ENCODE measurements at places on chromosomes 16 and 17. TPM values are rescaled to one million over a fixed set of nuclear protein-coding genes. Genes with fewer than 3 reads are reported as not detected.

KRTAP17-1 gene
- not detected for total RNA-seq

ASIC2 gene
- not detected for total RNA-seq

PTGES3L gene
- not detected for total RNA-seq

FA2H gene
- not detected for total RNA-seq

VPS35L gene
- total RNA-seq = 28.6 TPM

CAVIN1 gene
- 1,102 TPM for total RNA-seq

TNP2 gene
- total RNA-seq = not detected

NLRC3 gene
- total RNA-seq = not detected

ZNF750 gene
- not detected for total RNA-seq

DNA sequence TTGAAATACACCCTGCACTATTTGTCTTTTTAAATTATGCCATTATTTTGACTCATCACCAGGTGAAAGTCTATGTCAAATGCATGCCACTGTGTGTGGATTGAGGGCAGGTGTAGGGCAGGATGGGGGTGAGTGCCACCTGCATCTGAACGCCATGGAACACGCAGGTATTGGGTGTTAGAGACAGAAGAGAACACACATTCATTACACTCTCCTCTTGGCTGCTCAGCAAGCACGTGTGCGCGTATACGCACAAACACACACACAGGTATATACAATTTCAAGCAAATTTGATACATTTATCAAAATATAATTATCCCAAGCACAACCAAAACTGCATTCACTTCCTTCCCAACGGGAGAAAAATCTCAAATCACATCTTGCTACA, 268.9 kb downstream of the NTN1 start:
- no peak for DNase-seq

DNA sequence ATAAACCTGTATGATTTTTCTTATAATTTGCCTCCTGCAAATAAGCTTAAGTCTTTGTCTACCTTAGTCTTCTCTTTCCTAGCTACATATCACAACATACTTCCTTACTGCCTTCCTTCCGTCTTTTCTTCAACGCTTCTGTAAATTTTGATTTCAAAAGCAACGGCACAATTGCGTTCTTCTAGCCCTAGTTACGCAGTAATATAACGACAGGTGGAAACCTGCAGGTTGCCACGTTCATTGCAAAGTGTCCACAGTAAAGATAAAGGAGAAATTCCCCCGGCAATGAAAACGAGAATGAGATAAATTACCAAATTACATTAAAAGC, 546 bp upstream of the PSMD7 start:
- DNase-seq = no peak

DNA sequence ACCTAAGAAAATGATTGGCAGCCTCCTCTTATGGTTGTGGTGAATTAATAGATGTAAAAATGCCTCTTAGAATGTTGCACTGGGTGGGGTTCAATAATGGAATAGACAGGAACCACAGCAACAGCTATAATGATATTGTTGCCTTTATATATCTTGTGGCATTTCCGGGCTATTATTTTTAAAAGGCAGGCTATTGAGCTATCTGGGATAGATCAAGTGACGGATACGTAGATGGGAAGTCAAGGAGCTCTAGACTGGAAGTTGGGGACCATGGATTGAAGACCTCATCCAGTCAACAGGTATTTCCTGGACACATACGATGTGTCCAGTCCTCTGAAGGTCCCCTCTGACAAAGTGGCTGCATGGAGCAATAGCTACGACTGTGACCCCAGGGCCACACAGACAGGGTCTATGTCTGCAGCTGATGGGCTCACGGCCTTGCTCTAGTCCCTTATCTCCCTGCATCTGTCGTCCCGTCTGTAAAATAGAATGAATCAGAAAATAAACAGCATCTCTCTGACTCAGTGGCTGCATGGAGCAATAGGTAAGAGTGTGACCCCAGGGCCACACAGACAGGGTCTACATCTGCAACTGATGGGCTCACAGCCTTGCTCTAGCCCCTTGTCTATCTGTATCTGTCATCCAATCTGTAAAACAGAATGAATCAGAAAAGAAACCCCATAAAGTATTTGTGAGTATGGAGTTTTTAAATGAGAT, 117.7 kb upstream of the FOXF1 start:
- peak; percentile 74 for DNase-seq

GRCh38 chr17:56913353-56913866, 439 bp downstream of the TRIM25 start:
- peak; percentile 58 for DNase-seq

- no peak for DNase-seq
Observed at GRCh38 chr16:12026741-12027490, 50.4 kb downstream of the SNX29 start.

GRCh38 chr16:55968221-55968620, 93.0 kb upstream of the CES5A start:
- DNase-seq = no peak

- DNase-seq = peak; percentile 76
Observed at GRCh38 chr17:20010099-20010863, 1.1 kb downstream of the SPECC1 start.

GRCh38 chr17:73562896-73563295, 81.3 kb downstream of the SDK2 start:
- DNase-seq = peak; percentile 51

DNA sequence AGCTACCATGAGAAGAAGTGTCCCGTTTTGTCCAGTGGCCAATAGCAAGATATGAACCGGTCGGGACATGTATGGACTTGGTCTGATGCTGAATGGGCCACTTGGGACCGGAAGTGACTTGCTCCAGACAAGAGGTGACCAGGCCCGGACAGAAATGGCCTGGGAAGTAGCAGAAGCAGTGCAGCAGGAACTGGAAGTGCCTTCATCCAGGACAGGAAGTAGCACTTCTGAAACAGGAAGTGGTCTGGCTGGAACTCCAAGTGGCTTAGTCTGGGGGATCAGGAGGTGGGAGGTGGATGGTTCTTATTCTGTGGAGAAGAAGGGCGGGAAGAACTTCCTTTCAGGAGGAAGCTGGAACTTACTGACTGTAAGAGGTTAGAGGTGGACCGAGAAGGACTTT, 5.3 kb downstream of the EFNB3 start:
- no peak for DNase-seq

DNA sequence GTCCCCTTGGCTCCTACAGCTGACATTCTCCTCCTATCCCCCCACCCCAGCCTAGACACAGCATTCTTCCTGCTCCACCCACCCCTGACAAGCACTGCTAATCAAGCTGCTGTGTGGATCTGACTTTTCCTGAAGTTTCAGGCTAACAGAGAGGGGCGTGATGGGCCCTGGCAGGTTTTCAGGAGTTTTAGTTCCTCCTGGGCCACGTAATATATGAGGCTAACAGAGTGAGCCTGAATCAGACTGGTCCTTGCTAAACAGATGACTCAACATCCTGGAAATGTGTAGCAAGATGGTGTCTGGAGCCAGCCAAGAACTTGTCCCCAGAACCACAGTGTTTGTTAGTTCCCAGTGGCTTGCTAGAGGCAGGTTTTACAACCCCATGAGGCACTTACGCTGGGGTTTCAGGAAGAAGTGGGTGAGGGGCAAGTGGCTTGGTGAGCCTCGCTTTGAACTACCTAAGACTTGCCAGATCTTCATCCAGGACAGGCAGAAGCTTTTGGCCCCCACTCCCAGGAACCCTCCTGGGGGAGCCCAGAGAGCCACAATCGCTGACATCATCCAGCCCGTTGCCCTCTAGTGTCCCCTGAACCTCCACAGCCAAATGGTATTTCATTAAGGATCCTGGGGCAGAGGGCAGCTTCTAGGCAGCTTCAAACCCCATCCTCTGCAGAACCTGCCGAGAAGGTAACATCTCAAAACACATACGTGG, 15.9 kb downstream of the TMEM92 start:
- peak; percentile 99 for DNase-seq

DNA sequence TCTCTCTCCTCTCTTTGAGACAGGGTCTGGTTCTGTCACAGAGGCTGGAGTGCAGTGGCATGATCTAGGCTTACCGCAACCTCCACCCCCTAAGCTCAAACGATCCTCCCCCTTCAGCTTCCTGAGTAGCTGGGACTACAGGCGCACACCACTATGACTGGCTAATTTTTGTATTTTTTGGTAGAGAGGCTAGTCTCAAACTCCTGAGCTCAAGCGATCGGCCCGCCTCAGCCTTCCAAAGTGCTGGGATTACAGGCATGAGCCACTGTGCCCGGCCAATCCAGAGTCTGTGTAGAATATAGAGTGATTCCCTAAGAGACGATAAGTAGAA, 65.8 kb upstream of the RPH3AL start:
- no peak for DNase-seq

DNA sequence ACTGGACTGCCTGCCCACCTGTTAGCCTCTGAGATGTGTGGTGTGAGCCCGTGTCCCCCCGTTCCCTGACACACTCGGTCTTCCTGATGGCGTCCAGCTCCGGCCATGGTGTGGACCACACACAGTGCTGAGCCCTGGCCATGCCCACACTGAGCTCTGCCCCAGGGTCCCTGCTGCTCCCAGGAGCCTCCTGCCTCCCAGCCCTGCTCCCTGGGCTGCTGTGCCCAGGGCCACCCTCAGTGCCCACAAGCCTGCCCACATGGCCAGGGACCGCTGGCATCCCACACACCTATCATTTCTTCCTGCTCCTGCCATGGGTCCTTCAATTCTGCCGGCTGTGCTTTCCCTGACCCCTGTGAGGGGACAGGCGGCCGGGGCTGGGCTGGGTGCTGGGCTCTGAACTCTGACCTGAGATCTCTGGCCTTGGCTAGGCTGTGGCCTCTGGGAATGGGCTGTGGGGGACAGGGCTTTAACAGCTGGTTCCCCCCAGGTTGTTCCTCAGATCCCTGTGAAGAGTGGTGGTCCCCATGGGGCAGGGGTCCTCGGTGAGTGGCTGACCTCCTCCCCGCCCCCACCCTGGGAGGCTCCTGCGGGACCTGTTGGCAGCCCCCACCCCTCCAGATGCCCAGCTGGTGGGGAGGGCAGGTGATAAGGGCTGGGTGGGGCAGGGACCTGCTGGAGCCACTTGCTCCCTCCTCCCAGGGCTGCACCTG, 4.0 kb downstream of the CEMP1 start:
- DNase-seq = no peak

DNA sequence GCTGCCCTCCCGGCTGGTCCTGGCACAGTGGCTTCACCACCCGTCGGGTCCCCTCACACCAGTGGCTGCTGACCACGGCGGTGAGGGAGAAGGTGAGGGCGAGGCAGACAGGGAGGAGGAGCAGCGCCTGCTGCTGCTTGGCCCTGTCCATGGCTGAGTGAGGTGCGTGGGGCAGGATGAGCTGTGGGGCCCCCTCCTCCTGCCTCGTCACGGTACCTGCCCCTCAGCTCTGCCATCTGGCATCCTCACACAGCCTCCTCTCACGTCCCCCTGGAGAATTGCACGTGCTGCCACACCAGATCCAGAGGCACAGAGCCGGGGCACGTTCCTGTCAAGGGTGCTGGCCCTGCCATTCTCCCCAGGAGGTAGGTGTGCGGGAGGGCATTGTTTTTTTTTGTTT, at the start of gene GSG1L2:
Gene GSG1L2 (minus strand): TSS at position 159 of the 400 bp plus-strand sequence. CDS start 8 bp downstream, at position 151.
- DNase-seq = no peak

GRCh38 chr17:27456681-27457359, 572 bp downstream of the KSR1 start:
- DNase-seq = no peak

GRCh38 chr17:75897160-75898019, 639 bp upstream of the TRIM65 start:
- DNase-seq = peak; percentile 29

DNA sequence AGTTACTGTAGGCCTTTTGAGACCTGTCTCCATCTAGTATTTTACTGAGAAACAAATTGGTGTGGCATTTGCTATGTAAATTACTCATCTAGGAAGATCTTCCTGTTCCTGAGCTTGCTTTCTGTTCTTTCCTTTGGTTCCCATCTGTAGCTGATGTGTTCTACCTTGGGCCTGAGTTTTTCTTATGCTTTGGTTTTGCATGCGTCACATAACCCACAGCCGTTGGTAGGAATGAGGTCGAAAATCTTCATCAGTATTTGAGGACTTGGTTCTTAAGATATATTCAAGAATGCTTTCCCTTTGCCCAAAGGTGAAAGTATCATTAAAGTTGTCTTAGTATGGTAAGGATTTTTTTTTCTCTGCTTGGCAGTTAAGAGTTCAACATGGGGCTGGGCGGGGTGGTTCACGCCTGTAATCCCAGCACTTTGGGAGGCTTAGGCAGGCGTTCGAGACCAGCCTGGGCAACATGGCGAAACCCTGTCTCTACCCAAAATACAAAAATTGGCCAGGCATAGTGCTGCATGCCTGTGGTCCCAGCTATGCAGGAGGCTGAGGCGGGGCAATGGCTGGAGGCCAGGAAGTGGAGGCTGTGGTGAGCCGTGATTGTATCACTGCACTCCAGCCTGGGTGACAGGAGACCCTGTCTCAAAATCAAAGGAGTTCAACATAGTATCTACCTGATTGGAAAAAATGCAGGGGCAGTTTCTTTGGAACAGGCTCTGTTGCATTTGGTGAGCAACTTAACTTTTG, 28.8 kb downstream of the IST1 start:
- peak; percentile 29 for DNase-seq

- DNase-seq = no peak
Observed at GRCh38 chr17:5950878-5951277, 119.3 kb upstream of the WSCD1 start.

DNA sequence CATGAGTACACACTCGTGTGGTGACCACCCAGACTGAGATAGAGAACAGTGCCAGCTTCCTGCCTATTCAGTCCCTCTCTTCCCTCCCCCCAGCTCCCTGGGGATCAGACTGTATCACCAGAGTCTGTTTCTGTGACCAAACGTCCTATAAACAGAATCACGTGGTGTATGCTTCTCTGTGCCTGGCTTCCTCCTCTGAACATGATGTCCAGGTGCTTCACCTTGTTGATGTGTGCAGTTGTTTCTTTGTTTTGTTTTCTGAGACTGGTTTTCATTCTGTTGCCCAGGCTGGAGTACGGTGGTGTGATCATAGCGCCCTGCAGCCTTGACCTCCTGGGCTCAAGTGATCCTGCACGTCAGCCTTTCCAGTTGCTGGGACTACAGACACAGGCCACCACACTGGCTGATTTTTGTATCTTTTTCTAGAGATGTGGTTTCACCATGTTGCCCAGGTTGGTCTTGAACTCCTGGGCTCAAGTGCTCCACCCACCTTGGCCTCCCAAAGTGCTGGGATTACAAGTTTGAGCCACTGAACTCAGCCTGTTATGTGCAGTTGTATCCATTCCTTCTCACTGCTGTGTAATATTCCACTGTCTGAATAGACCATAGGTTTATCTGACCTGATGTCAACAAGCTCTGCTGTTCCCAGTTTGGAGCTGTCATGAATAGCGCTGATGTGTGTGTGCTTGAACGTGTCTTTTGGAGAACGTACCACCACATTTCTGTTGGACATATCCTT, 28.9 kb upstream of the PRM1 start:
- no peak for DNase-seq

DNA sequence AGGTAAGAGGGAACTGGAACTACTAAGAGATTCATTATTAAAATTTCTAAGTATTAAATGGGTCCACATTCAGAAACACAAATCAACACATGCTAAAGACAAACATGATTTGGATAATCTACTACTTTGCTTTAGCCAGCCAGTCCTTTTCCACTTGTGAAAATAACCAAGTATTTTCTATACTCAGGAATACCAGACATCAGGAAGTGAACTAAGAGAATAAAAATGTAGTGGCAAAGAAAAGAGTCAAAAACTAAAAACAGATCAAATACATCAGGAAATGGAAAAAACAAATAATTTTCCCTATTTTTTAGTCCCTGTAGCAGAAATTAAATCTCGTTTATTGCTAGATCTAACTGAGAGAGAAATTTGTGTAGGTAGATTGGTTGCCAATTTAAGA, 78.0 kb downstream of the MYO1D start:
- DNase-seq = peak; percentile 29

Data from GM23248 (cell line).